ENCODE measurements at places on chromosomes 2 and 18.
A peak's percentile ranks its signal among the peaks of the same experiment; 100 is the strongest.

DNA sequence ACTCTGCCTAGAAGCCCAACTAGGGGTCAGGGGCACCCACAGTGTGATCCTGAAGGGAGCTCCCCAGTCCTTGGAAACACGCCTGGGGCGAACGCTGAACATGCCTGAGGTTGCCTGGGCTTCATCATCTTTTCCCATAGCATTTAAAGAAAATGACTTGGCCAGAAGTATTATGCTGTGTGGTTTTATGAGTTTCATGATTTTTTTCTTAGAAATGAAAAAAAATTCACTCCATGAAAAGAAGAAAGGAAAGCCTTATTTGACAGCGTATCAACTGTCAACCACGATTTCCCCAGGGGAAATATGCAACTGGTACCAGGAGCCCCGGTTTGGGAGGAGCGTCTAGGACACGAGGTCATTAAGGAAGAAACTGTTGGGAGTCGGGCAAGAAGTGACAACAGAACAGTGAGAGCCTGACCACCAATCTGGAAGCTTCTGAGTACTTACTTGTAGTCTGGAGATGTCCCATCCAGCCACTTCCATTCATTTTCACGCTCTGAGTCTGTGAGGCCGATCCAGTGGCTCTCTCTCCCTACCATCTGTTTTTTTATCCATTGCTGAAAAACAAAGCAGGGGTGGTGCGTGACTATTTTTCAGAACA is 63.5 kb upstream of the THOC1 start:
- no peak for DNase-seq

GRCh38 chr2:3491716-3492474 is 27.4 kb downstream of the ADI1 start:
- DNase-seq: no peak

DNA sequence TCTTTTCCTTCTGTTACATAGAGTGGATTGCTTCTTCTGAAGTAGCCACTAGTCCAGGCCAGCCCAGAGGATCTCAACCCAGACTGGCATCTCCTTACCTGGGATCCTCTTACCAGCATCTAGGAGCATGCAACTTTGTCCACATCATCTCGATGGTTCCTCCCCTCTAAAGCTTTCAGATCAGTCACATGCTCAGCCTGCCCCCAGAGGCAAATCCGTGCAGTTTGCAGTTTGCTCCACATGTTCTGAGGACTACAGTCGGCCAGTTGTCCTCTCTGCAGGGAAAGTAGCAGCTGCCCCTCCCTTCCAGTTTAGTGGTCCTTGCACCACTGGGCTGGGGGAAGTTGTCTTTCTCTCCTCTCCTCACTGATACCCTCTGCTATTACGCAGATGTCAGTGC is 259.8 kb upstream of the APCDD1 start:
- DNase-seq: no peak

DNA sequence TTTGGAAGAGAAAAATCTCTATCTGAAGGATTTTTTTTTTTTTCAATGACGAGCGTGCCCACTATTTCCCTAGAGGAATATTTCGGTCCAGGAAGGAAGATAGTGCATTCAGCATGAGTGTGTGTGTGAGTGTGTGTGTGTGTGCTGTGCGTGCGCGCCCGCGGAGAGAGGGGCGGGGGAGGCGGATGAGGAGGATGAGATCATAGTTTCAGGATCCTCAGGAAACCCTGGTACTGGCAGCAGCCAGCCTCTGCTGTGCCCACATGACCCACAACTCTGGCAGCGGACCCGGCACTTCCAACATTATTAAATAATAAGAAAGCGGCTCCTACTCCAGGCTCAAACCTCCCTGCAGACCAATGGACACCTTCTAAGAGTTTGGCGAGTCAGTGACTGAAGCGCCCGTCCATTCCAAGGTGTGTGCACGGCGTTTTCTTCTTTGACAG is 217.0 kb upstream of the DTNA start:
- DNase-seq: no peak

GRCh38 chr2:48114256-48114655 is 208.0 kb upstream of the FBXO11 start:
- DNase-seq: peak; percentile 65

DNA sequence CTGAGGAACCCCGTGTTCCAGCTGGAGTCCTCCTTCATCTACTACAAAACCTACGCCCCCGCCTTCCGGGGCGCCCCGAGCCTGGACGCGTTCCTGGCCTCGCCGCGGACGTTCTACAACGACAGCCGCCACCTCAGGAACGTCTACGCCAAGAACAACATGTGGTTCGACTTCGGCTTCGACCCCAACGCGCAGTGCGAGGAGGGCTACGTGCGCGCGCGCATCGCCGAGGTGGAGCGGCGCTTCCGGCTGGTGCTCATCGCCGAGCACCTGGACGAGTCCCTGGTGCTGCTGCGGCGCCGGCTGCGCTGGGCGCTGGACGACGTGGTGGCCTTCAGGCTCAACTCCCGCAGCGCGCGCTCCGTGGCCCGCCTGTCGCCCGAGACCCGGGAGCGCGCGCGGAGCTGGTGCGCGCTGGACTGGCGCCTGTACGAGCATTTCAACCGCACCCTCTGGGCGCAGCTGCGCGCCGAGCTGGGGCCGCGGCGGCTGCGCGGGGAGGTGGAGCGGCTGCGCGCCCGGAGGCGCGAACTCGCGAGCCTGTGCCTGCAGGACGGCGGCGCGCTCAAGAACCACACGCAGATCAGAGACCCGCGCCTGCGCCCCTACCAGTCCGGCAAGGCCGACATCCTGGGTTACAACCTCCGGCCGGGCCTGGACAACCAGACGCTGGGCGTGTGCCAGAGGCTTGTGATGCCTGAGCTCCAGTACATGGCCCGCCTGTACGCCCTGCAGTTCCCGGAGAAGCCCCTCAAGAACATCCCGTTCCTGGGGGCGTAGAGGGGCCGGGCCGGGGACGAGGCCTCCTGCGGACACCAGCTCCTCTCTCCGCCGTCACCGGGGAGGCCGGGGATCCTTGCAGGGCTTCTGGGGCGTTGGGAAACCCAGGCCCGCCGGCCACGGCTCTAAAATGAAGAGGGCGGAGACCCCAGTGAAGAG is 5.3 kb upstream of the NEU4 start:
- DNase-seq: peak; percentile 36

GRCh38 chr2:8545695-8546611 is 135.9 kb upstream of the ID2 start:
- no peak for DNase-seq

DNA sequence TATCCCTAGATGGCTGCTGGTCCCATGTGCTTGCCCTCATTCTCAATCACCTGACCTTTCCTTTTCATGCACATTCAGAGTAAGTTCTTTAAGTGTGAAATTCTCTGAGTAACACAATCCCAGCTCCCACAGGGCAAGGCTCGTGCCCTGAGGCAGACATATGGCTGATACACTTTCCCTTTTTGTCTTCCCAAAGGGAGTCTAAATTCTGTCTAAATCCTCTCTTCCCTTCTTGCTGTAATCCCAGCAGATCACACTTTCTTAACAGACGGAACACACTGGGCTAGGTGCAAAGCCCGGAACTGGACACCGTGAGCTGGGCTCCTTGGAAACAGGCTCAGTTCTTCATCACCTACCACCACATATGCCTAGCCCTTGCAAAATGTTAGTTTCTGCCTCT is 147.6 kb downstream of the GALNT14 start:
- no peak for DNase-seq

GRCh38 chr2:198534756-198535155 is 730.4 kb downstream of the PLCL1 start:
- DNase-seq: no peak

- no peak for DNase-seq
These were observed 244.9 kb downstream of the ETAA1 start for GRCh38 chr2:67642046-67642382.

- DNase-seq: no peak
These were observed 1162.8 kb upstream of the TMEFF2 start for GRCh38 chr2:193357508-193357907.

DNA sequence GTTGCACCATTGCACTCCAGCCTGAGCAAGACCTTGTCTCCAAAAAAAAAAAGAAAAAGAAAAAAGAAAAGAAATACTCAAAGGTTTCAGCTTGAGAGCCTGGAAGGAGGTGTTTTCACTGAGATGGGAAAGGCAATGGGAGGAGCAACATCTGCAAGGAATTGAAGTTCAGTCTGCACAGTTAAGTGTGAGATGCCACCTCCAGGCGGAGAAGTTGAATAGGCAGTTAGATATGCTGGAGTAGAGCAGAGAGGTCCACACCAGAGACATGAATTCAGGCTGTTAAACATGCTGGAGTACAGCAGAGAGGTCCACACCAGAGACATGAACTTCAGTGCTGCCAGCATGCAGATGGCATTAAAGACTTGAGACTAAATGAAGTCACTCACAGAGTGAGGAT is 41.4 kb upstream of the DTNB start:
- no peak for DNase-seq

GRCh38 chr18:9910661-9911060 is 3.2 kb upstream of the VAPA start:
- DNase-seq: no peak

DNA sequence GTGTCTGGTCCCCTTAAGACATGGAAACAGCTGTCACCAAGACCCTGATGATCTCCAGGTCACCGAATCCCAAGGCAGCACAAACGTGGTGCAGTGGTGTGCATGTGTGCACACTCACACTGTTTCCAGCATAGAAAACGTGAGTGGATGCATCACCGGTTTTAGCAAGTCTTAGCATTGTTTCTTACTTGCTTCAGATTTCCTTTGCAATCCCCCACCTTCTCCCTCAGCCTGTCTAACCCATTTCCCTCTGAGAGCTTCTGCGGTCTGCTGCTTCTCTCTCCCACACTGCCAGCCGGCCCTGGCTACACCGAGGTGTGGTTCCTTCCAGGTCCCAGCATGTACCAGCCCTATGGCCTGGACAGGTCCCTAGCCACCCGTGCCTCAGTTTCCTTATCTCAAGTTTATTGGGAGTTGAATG is 343.4 kb upstream of the HS6ST1 start:
- no peak for DNase-seq

GRCh38 chr2:235497096-235497495 is 3.3 kb downstream of the AGAP1 start:
- no peak for DNase-seq

GRCh38 chr2:71154798-71155197 is 24.4 kb downstream of the MPHOSPH10 start:
- no peak for DNase-seq

DNA sequence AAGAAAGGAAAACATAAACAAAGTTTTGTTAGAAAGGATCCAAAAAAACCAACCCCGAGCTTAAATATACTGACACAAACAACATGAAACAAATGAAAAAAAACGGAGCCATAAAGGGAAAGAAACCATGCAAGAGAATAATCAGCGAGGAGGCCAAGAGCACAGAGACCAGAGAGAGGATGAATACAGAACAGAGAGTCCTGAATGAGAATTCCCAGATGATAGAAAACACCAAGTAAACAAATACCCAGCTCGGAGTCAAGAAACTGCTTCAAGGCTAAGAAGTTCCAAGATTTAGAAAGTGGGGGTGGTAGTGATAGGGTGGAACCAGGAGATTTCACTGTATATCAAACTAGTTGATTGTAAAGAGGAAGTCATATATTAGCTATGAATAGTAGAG is 313.3 kb downstream of the OSR1 start:
- DNase-seq: no peak

DNA sequence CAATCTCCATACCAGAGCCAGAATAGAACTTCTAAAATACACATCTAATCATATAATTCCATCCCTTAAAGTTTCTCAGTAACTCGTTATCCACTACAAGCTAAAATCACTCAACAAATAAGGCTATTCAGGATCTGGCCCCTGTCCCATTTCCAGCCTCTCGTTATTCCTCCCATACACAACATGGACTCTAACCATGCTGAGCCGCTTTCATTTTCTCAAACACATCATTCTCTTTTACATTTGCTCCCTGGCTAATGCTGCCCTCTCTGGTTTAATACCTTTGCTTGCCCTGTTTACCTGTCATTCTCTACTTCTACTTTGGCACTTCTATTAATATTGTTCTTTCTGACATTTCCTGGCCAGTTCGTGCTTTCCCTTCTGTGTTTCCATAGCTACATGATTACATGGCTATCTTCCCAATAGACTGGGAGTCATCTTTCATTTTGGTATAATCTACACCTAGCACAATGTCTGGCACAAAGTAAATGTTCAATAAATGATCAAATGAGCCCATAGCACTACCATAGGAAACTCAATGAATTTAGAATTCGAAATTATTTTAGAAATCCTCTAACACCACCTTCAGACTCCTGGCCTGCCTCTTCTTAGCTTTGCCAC is 163.6 kb upstream of the VRK2 start:
- DNase-seq: no peak

DNA sequence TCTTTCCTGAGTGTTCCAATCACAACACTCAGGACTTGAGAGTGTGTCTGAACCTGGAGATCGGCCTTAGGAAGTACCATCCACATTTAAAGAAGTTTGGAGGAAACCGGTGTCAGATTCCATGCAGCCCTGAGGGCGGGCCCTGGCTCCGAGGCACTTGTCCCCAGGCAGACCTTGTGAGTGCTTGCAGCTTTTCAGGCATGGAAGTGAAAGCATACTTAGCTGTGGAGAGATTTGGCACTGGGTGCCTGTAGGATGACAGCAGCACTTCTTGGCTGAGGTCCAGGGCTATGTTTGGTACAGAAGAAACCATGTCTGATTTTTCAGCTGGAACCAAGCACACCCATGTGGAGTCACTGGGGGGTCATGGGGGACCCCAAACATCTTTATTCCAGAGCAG is 230.8 kb downstream of the SEPTIN10 start:
- DNase-seq: no peak

All from stimulated activated CD4-positive, alpha-beta T cell treated with anti-CD3 and anti-CD28 coated beads, Interleukin-4, amount 100 ng/mL, for 24 hours (primary cell).